ENCODE measurements at places on chromosomes 5 and 9.

DNA sequence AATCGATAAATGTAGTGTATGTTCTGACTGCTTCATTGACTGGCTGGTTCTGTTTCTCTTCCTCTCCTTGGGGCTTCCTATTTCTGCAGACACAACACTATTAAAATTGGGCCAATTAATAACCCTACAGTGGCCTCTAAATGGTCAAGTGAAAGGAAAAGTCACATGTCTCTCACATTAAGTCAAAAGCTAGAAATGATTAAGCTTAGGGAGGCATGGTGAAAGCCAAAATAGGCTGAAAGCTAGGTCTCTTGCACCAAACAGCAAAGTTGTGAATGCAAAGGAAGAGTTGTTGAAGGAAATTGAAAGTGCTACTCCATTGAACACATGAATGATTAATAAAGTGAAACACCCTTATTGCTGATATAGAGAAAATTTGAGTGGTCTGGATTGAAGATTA is 58.2 kb downstream of the CCNH start:
- DNase-seq, result no peak

GRCh38 chr9:113614843-113615648 is 151.5 kb downstream of the RGS3 start:
- no peak for DNase-seq

DNA sequence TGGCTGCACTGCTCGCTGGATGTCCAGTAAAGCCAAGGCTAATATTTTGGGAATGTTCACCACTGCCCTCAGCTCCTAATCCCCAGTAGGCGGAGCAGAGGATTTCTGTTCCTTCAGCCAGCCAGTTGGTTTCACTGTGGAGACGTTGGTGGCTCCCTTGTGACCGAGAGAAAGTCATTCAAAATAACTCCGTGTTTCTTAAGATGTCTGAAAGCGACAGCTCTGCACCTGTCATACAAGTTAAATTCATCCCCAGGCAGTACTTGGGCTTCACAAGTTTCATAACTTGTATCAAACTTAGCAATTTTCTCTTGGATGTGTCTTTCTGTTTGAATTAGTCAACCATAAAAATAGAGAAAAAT is 382 bp upstream of the CDKN2B start:
- DNase-seq, result no peak

DNA sequence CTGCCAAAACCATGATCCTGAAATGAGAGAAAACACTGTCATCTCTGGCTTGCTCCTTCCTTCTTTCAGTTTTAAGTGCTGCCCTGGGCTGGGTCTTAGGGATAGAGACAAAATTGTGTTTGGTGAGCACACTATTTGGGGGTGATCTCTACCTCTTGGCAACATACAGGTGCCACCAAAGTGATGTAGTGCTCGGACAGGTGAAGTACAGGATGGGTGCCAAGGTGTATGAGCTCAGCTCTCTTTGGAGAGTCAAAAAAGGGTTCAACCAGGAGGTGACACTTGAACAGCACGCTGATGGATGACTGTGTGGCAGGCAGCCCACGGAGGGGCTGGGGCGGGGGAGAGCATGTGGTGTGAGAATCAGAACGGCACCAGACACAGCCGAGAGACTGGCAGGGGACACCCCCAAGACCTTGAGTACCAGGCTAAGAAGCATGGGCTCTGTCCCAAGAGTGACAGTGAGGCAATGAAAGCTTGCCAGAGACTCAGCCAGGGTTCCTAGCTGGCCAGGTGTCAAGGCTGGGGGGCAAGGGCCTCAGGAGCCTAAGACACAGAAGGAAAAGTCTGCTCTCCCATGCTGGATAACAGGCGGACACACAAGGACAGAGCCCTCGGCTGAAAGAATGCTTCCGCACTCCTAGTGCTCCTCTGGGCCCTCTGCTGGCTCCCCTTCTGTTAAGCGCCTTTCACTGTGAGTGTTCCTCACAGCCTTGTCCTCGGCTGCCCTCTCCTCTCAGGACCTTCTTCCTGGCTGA is 2.5 kb downstream of the NHP2 start:
- no peak for DNase-seq

- DNase-seq, result no peak
Measured at GRCh38 chr9:79559495-79560181, 12.1 kb upstream of the TLE4 start.

DNA sequence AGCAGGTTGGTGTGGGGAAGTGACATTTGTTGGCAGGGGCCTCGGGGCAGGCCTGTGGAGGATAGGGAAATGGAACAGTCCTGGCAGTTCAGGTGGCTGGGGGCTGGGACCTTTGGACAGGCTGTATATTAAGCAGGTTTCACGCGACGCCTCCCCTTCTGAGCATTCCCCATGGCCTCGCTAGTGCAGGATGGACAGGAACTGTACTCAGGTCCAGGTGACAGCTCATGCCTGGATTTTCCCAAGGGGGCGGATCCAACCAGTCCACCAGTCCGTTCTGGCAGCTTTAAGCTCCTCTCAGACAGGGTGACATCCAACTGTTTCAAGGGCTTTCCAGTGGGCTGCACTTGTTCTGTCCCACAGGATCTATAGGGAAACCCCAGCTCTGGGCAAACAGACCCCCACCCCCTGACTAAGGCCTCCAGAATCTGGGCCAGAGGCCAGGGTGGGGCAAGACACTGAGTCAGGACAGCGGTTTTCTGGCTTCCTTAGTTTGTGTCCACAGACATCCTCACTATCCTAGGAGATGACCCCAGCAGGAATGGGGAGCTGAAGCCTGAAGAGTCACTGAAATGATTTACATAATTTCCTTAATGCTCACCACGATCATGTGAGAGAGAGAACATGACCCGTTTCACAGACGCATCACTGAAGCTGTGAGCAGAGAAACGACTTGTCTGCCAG is 20.9 kb downstream of the CSF2 start:
- no peak for DNase-seq

- no peak for DNase-seq
Measured at GRCh38 chr9:112198646-112199045, 23.5 kb upstream of the SUSD1 start.

DNA sequence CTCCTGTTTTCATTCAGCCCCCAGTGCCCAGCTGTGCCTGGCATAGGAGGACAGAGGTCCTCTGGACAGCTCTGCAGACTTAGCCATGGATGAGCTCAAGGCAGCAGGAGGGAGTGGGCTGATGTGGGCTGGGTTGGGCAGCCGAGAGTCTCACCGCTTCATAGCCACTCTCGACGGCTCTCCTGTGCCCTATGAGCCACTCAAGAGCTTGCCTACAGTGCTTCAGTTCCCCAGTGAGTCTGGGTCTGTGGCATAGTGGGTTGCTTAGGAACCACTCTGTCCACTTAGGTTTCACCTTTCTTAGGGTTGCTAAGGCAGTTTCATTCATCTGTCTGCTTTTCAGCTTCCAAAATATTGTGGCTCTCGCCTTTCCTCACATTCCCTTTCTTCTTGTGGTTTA is 296.8 kb downstream of the ICE1 start:
- peak; percentile 19 for DNase-seq

- DNase-seq, result no peak
Measured at GRCh38 chr9:91954841-91955471, 4.9 kb upstream of the ROR2 start.

GRCh38 chr9:97385626-97386264 is 26.2 kb upstream of the TDRD7 start:
- no peak for DNase-seq

- no peak for DNase-seq
Measured at GRCh38 chr5:69083412-69083811, 10.4 kb upstream of the SLC30A5 start.

GRCh38 chr9:106892632-106893031 is 29.7 kb downstream of the ZNF462 start:
- DNase-seq, result no peak

- DNase-seq, result peak; percentile 1
Measured at GRCh38 chr5:64979531-64979930, 210.8 kb downstream of the CWC27 start.

- DNase-seq, result no peak
Measured at GRCh38 chr9:128809831-128810230, 8.5 kb upstream of the ENDOG start.

- DNase-seq, result peak; percentile 0
Measured at GRCh38 chr5:177256296-177256695, 47.2 kb downstream of the RAB24 start.

- DNase-seq, result no peak
Measured at GRCh38 chr5:80711216-80711615, 56.4 kb upstream of the DHFR start.

GRCh38 chr5:176809544-176810080 is 747 bp upstream of the UNC5A start:
- no peak for DNase-seq

DNA sequence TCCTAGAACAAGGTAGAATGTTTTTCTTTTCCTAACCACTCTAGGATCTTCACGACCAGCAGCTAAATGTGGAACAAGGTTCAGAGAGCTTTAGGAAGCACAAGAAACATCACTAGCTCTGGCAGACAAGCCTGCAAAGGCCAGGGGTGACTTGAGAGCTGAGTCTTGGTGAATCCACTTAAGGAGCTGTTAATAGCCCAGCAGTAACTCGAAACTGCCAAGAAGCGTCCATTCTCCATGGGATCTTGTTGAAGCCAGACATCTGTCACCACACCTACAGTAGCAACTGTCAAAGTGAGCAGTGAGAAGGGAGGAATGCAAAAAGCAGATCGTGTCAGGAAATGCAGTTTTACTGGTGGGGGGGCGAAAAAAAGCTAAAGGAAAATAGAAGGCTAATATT is 87.2 kb downstream of the ATPSCKMT start:
- peak; percentile 54 for DNase-seq

GRCh38 chr9:36148311-36149051 is 11.9 kb downstream of the GLIPR2 start:
- DNase-seq, result no peak

GRCh38 chr9:131015112-131015511 is 6.1 kb downstream of the LAMC3 start:
- no peak for DNase-seq

- no peak for DNase-seq
Measured at GRCh38 chr5:179225387-179225786, 119.9 kb downstream of the ADAMTS2 start.

GRCh38 chr5:66164044-66164790 is 20.1 kb downstream of the SREK1 start:
- no peak for DNase-seq

GRCh38 chr5:135024956-135025729 is 8.9 kb downstream of the PITX1 start:
- DNase-seq, result no peak

DNA sequence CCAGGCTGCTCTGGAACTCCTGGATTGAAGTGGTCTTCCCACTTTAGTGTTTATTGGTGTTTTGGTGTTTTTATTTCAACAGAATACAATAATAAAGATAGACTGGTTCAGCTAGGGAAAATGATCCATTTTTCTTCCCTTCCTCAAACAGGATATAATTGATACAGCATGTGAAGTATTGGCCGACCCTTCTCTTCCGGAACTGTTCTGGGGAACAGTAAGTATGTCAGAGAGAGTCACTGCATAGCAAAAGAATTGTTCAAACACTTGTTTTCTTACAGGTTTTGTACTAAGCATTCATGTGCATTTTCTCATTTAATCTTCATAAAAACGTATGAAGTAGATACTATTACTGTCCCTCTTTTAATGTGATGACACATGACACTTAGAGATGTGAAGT is 31.6 kb downstream of the NUP188 start:
- DNase-seq, result no peak

- DNase-seq, result no peak
Measured at GRCh38 chr9:69987457-69987856, 56.2 kb upstream of the MAMDC2 start.

- DNase-seq, result no peak
Measured at GRCh38 chr5:1555808-1556731, 32.3 kb upstream of the LPCAT1 start.

Measured in DMS79 treated with DMSO at 0.1 percent for 48 hours (cell line).